ENCODE measurements at places on chromosomes 1 and 21.

GRCh38 chr1:64960731-64961130, 5.6 kb downstream of the JAK1 start:
- DNase-seq = no peak

- DNase-seq = no peak
These were observed 472.4 kb downstream of the SETD4 start for GRCh38 chr21:35587841-35588380.

- DNase-seq = no peak
These were observed 49.4 kb downstream of the LEPR start for GRCh38 chr1:65469889-65470340.

DNA sequence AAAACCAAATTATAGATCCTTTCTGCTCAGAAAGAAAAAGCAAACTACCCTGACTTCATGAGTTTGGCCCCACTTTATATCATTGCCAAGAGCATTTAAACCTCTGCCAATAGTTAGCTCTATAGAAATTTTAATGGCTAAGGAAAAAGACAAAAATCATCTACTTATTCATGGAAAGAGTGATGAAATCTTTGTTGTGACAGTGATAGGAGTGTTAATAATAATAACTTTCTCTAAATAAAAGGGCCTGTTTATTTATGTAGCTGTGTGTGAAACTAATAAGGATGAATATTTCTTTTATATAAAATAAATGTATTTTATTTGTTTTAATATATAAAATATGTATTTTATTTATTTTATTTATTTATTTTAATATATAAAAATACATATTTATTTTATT, 6.4 kb downstream of the CHODL start:
- no peak for DNase-seq

GRCh38 chr1:208243967-208244916, at the start of gene PLXNA2:
PLXNA2 (minus strand) TSS chr1:208244384; CDS start chr1:208217922, 26,462 bp downstream.
- DNase-seq = peak; percentile 73

GRCh38 chr1:229024528-229025130, 246.3 kb upstream of the RAB4A start:
- DNase-seq = no peak

Measured in cerebellar nuclear complex (tissue), 1 donor.